Fibroblast of skin of right quadriceps (primary cell): ENCODE measurements at places on chromosomes 16 and 17.

GRCh38 chr16:90008708-90009145, 10.5 kb downstream of the DBNDD1 start:
- DNase-seq: peak; percentile 8

GRCh38 chr17:74720506-74720905, 7.8 kb upstream of the CD300LF start:
- DNase-seq: no peak

DNA sequence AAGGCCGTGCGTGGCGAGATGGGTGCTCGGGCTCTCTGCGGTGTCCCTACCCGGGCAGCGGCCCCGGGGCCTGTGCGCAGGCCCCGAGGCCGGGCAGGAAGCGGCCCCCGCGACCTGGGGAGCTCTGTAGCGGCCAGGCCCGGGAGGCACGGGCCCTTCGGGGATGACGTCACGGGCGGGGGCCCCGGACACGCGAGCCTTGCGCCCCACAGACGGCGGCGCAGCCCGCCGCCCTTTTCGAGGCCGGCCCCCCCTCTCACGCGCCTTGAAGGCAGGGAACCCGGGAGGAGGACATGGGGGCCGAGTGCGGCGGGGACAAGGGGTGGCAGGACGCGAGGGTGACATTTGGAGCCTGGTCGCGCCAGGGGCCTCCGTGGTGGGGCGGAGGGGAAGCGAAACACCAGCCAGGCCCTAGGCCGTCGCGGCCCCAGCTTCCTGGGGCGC, 1.1 kb downstream of the RAI1 start:
- peak; percentile 36 for DNase-seq

DNA sequence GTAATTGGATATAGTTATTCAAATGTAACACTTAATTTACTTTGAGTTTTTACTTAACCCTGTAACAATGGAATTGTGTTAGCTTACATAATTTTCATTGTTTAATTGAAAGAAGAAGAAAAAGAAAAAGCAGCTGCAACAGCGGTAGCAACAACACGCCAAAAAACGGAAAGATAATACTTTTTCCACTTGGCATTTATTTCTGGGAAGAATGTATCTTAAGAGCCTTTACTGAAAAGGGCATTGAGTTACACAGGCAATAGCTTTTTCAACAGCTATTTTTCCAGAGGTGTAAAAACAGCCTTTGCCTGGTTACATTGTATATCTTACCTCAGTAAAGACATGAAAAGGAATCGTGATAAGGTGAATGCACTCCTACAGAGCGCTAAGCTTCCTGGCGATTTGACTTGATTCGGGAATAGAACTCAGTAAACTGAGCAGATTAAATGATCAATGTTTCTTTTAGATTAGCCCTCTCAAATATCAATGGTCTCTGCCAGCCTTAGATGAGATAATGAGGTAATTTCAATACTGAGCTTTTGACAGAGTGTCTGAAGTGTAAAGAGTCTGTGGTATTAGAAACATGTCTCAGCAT, 311.3 kb downstream of the CDH13 start:
- no peak for DNase-seq

DNA sequence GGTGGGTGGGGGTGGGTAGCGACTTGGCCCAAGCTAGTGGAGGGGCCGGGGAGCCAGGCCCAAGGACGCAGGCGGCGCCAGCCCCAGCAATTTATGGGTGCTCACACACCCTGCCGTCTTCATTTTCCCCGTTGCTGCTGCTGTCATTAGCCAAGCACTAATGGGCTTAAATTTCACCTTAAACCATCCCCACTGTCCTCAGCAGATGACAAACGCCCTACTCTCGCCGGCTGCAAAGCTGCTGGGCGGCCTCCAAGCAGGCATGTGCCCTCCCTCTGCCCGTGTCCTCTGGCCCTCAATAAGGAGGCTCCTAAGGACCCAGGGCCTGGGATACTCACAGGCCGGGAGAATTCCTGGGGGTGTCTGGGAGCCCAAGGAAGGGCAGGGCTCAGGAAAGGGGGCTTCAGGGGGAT, 66.1 kb downstream of the SREBF1 start:
- no peak for DNase-seq

- DNase-seq: no peak
These were observed 361.4 kb downstream of the CA10 start for GRCh38 chr17:51797150-51797549.

- no peak for DNase-seq
These were observed 2.7 kb upstream of the ZG16B start for GRCh38 chr16:2827374-2827791.

- DNase-seq: peak; percentile 54
These were observed 73.2 kb downstream of the NT5M start for GRCh38 chr17:17376362-17376761.

- DNase-seq: no peak
These were observed 912 bp upstream of the VAT1L start for GRCh38 chr16:77787452-77787851.

GRCh38 chr16:2487903-2488531, 13.1 kb downstream of the TBC1D24 start:
- no peak for DNase-seq

DNA sequence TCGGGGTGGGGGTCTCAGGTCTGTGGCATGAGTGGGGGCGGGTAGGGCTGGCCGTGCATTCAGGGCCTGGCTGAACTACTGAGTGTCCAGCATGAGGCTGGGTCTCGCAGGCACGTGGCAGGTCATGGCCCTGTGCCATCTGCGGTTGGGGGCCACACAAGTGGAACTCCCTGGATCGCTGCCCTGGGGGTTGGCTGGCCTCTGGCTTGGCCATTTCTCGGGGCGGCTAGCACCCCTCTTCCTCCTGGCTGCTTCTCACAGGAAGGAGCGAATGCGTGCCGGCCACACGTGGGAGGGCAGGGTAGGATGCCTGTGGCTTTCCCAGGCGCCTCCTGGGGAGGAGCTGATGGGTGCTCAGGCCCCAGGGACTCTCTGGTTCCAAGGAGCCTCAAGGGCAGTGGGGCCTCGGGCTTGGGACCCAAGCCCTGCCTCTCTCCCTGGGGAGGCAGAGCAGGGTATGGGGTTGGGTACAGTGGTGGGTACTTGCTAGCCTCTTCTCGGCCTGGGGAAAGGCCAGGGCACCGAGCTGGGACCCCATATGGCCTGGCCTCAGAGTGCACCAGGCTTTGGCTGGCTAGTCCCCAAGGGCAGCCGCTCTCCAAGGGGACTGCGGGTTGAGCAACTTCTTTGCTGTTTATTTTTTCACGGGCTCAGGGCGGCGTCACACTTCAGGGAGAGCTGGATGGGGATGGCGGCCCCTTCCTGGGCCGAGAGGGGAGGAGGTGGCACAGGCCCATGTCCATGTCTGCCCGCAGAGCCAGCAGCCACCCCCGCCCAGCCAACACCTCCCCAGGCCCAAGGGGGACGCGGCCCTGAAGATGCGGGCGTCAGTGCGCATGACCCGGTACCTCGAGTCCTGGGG, 37.5 kb downstream of the ADCY7 start:
- no peak for DNase-seq

DNA sequence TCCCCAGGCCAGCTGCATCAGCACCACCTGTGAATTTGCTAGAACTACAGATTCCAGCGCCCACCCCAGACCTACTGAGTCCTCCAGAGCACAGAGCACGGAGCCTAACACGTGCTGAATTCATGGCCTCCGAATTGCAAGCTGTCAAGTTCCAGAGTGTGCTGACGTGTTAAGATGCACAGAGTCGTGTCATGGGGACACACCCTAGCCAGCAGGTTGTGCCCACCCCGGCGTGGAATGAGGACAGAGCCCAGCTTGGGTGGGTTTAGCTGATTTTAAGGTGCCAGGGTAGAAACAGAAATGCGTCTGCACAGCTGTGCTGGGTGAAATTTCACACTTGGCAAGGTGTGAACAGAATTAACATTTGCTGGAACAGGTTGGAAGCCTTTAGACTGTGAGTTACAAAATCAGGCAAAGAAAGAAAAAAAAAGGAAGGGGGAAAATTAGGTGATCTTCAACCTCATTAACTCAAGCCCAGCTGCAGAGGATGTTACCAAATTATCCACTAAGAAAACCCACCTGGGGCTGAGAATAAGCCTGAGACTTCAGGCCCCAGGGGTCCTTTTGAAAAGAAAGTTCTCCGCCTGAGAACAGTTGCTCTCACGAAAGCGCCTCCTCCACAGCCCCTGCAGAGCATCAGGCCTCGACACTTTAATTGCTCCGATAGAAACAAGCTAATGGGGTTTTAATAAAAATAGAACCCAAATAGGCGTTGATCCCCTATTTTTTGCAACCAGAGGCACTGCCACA, 27.1 kb downstream of the GINS3 start:
- no peak for DNase-seq

DNA sequence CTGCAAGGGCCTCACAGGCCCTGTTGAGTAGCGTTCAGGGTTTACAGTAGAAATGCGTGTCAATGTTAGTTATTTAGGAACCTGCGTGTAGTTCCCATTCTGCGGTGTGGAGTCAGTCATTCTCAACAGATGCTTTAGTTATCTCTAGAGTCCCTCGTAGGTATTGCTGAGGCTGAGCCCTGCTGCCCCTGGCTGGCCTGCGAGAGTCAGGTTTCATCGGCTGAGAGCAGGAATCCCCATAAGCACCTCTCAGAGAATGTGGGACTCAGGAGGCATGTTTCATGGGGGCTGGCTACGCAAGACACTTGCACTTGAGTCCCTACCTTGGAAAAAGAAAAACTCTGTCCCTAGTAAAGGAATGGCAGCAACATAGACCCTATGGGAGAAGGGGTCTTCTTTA, 347.5 kb upstream of the ASIC2 start:
- DNase-seq: no peak

GRCh38 chr16:82720414-82720813, 93.6 kb downstream of the CDH13 start:
- no peak for DNase-seq

DNA sequence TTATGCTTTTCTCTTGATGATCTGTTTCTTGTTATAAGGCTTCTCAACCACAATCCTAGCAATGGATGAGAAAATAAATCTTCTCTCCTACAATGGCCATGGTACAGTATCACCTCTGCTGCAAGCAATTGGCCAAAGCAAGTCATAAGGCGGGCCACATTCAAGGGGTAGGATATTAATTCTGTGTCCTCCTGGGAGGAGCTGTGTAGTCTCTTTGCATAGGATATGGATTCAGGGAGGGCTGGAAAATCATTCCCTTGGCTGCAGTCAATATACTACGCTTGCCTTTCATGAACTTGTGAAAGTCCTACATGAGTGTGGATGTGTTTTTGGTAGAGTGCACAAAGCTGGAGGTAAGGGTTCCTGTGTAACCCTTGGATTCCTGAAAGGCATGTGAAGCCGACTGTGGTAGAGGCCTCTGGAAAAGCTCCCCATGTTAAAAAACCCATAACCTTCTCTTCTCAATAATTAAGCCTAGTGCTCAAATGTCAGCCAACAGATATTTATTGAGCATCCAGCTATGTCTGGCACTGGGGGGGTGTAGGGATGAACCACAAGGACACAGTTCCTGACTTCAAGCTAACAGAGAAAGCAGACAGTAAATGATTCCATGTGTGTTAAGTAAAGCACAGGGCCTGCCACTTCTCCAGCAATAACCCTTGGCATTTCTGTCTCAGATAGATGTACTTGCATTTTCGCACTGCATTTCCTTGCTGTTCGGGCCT, 147.6 kb upstream of the HS3ST3A1 start:
- DNase-seq: peak; percentile 85

DNA sequence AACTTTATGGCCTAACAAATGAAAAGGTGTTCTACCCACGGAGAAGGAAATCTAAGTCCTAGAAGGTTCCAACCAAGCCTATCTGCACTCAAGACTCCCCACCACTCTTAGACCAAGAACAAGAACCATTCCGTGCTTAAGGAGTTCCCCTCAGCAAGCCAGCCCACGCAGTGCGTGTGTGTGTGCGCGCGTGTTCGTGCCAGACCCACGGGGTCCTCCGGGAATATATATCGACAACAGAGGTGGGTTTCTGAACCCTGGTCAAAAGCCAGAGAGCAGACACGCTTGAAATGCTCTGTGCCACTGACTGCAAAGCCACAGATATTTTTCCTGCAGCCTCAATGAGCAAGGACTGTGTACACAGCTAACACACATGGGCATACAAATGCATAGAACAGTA, 70.7 kb downstream of the SLC39A11 start:
- DNase-seq: no peak

GRCh38 chr17:59093702-59094231, 12.9 kb downstream of the TRIM37 start:
- DNase-seq: peak; percentile 93

GRCh38 chr16:74591876-74592650, 14.9 kb downstream of the GLG1 start:
- DNase-seq: no peak

DNA sequence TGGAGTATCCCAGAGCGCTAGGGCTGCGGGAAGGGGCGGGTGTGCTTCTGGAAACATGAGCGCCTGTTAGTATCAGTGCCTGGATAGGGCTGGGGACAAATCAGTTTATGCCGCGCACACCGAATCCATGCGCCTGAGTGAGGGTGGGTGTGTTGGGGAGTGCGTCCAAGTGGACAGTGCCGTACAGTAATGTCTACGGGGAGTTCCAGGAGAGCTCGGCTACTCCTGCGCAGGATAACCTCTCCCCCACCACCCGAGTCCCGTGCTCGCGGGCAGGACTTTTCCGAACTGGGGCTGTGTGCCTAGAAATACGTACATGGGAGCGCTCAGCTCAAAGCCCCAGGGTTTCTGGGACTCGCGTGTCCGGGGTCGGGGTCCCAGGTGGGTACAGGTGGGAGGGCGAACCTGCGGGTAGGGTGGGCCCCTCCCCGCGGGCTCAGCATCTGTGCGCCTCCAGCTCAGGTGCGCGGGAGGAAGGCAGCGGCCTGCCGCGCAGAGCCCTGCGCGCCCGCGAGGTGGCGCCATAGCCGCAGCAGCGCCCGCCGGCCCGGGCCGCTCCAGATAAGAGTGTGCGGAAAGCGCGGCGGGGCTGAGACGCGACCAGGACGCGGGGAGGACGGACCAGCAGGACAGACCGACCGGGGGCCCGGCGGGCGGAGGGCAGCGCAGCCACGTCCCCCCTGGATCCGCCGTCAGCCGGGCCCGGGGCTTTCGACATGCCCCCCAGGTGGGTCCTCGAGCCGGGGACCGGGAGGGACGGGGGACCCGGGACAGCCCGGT, at the start of gene HIC1:
Gene HIC1, plus strand, starts transcription at position 592 of the 780 bp plus-strand sequence. CDS start 1,588 bp downstream, outside the sequence.
- peak; percentile 80 for DNase-seq

- no peak for DNase-seq
These were observed 32.6 kb downstream of the PMP22 start for GRCh38 chr17:15232517-15232915.
